ENCODE measurements at places on chromosomes 2 and 18.

GRCh38 chr2:25700221-25700660 lies 26.9 kb upstream of the DTNB start:
- DNase-seq = no peak

DNA sequence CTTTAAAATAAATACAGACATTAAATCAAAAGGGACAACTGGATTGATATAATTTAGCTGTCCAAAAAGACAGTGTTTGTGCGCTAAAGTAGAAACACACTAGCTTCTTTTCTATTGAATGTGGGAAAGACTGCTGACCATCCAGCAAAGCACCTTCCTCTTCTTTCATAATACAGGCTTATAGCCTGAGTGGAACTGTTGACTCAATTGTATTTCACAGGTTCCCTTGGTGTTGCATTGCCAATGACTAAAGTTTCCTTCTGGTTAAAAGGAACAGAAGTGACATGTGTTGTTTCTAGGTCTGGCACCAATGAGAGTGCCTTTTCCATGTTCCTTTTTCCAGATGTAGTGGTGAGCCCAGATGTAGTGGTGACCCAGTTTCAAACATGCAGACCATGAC lies 412.3 kb downstream of the RNF144A start:
- DNase-seq = no peak

GRCh38 chr2:213032607-213033006 lies 118.8 kb downstream of the IKZF2 start:
- no peak for DNase-seq

GRCh38 chr2:68837861-68838341 lies 33.3 kb downstream of the BMP10 start:
- DNase-seq = no peak

DNA sequence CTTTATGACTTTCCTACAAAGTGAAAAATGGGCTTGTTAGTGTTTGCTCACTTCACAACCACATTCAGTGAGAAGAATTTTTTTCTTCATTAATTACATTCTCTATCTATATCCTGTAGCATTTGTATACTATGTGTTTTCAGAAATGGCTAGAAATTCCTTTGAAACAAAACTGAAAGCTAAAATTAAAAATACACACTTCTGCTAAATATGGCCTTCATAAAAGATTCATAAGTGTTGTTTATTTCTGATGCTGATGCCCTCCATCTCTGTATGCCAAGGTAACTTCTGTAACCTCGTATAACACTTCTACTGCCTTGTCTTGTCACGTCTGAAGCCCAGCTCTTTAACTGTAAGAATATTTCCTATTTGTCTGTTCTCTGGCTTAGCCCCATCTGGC lies 59.8 kb downstream of the PMAIP1 start:
- no peak for DNase-seq

DNA sequence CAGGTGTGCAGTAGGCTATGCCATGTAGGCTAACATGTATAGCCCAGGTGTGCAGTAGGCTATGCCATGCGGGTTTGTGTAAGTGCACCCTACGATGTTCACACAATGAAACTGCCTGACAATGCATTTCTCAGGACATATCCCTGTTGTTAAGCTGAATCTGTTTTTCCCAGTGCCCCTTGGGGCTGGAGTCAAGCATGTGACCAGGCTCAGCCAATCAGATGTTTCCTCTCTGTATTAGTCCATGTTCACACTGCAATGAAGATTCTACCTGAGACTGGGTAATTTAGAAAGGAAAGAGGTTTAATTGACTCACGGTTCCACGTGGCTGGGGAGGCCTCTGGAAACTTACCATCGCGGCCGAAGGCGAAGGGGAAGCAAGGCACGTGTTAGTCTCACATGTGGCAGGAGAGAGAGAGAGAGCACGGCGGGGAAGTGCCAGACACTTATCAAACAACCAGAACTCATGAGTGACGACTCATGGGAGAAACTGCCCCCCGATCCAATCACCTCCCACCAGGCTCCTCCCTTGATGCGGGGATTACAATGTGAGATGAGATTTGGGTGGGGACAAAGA lies 24.2 kb downstream of the ITM2C start:
- no peak for DNase-seq

- no peak for DNase-seq
Observed at GRCh38 chr2:186546846-186547245, 43.0 kb upstream of the ITGAV start.

- DNase-seq = no peak
Observed at GRCh38 chr2:149167941-149168340, 129.4 kb downstream of the LYPD6B start.

- DNase-seq = peak; percentile 63
Observed at GRCh38 chr2:190627448-190628412, 21.2 kb upstream of the NAB1 start.

- DNase-seq = no peak
Observed at GRCh38 chr2:29629495-29629894, 291.9 kb downstream of the ALK start.

GRCh38 chr2:47056868-47057686 lies 98.0 kb downstream of the STPG4 start:
- DNase-seq = no peak

- no peak for DNase-seq
Observed at GRCh38 chr18:35619464-35619863, 37.9 kb downstream of the GALNT1 start.

- DNase-seq = no peak
Observed at GRCh38 chr2:106138543-106139237, 55.4 kb downstream of the UXS1 start.

GRCh38 chr2:197604117-197604860 lies 71.1 kb downstream of the RFTN2 start:
- no peak for DNase-seq

- peak; percentile 20 for DNase-seq
Observed at GRCh38 chr2:241803387-241804325, 5.3 kb upstream of the NEU4 start.

DNA sequence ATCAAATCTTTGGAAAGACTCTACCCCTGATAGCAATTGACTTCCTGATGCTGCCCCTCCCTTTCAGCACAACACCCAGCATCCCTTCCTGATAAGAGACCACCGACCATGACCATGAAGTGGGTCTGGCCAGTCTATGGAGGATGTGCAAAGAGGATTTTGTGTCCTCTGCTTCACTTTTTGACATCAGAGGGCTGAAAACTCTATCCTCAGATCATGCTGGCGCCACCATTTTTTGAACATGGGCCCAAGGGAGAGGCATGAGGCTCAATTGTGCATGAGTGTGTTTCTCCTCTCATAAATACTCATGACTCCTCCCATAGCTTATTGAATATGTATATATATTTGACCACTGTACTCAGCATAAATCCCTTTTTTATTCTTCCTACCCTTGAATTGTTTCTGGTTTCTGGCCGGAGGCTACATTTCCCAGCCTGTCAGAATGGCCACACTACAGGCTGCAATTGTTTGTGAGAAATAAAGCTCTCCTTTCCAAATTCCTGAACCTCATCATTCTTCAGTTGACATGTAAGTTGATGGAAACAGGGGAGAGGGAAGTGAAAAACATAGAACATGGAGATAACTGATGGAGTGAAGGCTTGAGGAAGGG lies 314.1 kb downstream of the MYCN start:
- no peak for DNase-seq

DNA sequence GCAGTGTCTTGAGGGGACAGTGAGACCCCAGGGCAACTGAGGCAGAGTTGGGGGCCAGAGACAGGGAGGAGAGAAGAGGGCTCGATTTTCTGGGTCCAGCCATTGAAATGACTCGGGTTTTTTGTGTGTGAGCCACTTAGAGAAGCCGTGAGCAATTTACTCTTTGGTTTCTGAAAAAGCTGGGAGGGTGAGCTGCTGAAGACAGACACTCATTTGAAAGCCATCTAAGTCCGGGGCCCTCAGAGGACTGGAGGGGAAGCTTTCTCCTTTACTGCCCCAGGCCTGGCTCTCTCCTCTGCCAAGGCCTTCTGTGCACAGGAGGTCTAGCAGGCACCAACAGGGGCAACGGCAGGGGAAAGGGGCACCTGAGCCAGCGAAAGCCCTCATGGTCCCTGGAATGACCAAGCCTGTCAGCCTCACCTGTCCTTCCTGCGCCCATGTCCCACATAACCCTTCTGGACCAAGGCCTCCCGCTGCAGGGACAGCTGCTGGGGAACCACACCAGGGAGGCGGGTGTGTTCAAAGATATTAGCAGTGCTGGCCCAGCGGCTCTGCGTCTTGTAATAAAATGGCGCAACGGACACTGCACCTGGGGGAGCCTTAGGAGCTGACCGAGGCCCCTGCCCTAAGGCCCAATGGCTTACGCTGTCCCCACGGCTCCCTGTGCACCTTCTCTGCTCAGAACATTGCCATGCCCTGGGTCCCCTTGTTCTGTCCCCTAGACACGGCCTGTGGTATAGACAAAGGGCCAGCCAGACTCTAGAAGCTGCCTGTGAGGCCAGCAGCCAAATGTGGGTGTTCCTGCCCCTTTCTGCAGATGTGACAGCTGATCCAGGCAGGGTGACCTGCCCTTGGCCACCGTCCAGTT lies 45.8 kb downstream of the HS6ST1 start:
- no peak for DNase-seq

GRCh38 chr2:85785871-85786270 lies 32.1 kb downstream of the ATOH8 start:
- no peak for DNase-seq

- DNase-seq = no peak
Observed at GRCh38 chr2:234680688-234681619, 184.1 kb upstream of the ARL4C start.

- DNase-seq = no peak
Observed at GRCh38 chr2:3738454-3738853, 35.1 kb downstream of the DCDC2C start.

DNA sequence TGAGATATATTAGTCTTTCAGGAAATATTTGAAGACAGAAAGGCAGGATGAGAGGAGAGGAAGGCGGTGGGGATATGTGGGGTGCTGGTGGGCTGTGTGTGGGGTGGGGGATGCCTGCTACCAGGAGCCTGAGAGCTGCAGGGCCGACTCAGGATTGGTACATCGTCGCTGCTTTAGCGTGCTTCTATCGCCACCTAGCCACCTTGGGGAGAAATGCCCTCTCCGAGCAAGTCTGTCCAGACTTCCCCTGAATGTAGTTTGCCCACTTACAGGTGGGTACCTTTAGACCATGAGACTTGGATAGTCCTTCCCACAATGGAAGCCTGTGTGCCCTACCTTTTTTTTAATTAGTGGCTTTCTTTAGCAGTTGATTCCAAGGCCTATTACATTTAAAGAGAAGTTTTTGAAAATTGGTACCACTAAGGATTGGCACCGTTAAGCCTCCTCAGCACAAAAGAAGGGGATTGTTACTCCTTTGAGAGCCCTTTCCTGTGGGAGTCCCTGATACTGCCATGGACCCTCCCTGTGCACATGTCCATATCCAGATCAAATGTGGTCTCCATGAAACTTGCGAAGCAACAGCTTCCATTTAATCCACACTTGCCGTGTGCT lies 114.1 kb upstream of the NDUFV2 start:
- DNase-seq = peak; percentile 29

- DNase-seq = peak; percentile 58
Observed at GRCh38 chr2:149399934-149400615, 69.7 kb downstream of the LYPD6 start.

GRCh38 chr2:194706179-194706578 lies 950.8 kb upstream of the SLC39A10 start:
- DNase-seq = no peak

GRCh38 chr2:209413311-209414014 lies 10.4 kb upstream of the MAP2 start:
- DNase-seq = no peak

GRCh38 chr2:202564226-202564625 lies 70.5 kb upstream of the FAM117B start:
- DNase-seq = no peak

DNA sequence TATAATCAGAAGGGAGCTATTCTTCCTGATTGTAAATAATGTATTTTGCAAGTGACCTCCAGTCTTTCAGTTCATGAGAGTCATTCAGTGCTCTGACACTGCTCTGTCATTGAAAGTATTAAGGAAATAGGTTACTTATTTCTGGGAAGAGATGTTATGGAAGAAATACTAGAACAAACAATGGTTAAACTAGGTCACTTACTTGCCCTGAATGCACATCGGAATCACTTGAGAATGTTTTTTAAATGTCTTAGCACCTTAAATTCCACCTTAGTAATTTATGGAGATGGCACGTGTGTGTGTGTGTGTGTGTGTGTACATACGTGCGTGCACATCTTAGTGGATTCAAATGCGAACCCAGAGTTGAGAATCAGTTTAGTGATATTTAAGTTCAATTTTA lies 126.6 kb upstream of the KCNH7 start:
- DNase-seq = no peak

DNA sequence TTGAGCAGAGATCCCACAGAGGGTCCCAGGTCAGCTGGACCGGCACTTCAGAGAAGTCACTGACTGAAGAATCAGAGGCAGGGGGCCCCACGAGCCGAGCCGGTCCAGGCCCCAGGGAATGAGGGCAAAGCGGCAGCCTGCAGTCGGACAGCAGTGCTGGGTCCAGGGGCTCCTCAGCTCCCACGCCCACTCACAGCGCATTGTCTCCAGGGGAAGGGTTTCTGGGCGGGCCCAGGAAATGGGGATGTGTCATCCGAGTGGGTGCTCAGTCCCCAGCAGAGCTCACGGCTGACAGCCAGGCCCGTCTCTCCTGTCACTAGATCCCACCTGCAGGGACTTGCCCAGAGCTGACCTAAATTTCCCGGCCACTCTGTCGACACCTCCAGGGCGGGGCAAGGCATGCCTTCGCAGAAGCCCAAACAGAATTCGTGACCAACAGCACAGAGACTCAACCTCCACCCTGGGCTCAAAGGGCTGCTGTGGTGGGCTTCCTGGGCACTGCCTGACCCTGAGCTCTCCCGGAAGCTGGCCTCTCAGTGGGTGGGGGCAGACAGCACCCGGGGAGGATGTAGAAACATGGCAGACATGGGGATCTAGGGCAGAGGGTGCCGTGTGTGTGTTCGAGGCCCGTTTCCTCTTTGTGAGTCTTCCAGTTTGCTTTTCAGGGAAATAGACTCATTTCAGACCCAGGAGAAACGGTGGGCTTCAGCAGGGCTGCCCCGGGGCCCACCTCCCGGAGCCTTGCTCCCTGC lies 42.1 kb upstream of the TAF1B start:
- DNase-seq = no peak

GRCh38 chr2:194539425-194539824 lies 1117.6 kb upstream of the SLC39A10 start:
- DNase-seq = no peak
